Effector CD4-positive, alpha-beta T cell (primary cell): ENCODE measurements at places on chromosomes 7 and 10.

DNA sequence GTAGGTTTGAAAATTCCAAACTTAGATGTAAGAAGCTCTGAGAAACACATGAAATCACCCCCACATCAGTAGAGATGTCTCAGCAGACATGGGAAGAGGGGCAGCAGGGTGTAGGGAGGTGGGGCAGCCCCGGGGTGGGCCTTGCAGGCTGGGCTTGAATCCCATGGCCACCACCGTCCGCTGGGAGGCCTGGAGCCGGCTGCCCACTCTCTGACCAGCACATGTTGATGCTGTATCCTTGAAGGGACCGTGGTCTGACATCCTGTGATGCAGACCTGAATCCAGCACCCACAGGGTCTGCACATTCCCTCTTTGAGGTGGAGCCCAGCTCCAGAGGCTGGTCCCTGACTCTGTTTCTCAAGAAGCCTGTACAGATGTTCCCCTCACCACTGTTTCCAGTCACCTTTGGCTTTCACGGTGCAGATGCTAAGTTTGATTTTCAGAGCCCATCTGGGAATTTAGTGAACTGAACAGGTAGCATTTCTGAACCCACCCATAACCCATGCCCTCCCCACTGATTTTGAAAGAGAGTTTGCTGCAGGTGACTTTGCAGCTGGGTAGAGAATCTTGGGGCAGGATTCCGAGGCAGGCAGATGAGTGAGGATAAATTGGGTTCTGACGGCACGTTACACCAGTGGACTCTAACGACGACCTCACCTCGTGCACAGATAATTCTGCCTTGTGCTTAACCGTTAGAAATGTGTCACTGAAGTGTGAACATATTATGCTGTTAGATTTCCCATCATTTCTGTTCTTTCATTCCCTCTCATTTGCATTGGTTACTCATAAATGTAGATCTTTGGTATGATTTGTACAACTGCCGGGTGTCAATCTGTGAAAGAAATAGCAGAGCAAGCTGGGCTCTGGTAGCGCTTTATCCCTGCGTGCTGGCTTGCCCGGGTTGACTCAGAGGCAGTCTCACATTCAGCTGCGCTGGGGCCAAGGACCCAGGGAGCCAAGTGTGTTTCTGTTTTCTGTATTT, 45.7 kb downstream of the IKZF1 start:
- DNase-seq: peak; percentile 65

GRCh38 chr10:24495666-24496460, 227.8 kb downstream of the ARHGAP21 start:
- DNase-seq: no peak

- DNase-seq: no peak
These were observed 121.2 kb downstream of the EMX2 start for GRCh38 chr10:117663750-117664149.

GRCh38 chr10:50988792-50989191, 85.5 kb upstream of the PRKG1 start:
- no peak for DNase-seq

DNA sequence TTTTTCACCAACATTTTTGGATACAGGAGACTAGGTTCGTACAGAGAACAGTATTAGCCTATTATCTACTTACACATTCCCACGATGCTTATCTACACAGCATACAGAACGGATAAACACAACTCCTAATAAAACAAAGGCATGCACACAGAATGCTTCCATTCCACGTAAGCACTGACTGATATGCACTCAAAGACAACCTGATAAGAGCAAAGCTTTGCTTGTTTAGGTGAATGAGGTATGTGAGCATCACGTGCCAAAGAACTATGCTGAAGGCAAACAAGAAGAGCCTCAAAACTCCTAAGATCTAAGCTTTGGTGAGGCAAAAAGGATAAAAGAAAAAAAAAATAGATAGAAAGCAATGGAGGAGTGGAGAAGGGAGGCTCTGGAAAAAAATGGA, 413.5 kb upstream of the LRRN3 start:
- no peak for DNase-seq

DNA sequence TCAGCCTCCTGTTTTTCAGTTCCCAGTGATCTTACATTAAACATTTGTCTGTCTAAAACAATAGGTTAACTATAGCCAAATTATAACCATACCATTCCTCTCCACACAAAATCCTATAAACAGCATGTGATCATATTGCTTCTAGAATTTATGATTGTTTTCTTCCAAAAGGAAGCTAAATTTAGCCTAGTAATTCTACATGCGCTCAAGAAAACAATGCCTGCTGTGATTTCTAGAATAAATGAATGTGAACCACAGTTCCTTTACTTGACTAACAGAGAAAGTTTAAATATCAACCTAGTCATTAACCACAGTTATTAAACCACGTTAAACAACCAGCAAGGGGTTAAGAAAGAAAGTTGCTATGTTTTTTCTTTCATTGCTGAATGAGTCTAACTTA, 26.4 kb downstream of the MET start:
- DNase-seq: no peak

GRCh38 chr10:70106958-70107791, 25.4 kb downstream of the AIFM2 start:
- DNase-seq: no peak

DNA sequence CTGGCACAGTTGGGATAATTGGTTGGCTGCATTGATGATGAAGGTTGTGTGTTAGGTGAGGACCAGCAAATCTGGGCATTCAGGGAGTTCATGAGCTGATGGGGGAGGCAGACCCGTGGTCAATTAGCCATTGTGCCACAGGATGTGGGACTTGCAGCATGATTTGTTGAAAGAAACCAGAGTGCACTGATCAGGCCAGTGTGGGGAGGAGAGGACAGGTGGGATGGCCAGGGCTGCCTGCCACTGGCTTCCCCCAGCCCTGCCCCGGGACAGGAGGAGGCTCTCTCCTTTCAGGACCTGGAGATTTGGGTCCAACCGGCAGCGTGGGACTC, 4.3 kb downstream of the CLIP2 start:
- no peak for DNase-seq

- no peak for DNase-seq
These were observed 234.0 kb upstream of the SP4 start for GRCh38 chr7:21193895-21194294.

GRCh38 chr10:113300617-113301016, 252.2 kb upstream of the HABP2 start:
- no peak for DNase-seq

- DNase-seq: no peak
These were observed 163.9 kb downstream of the TCF7L2 start for GRCh38 chr10:113113918-113114317.

- no peak for DNase-seq
These were observed 25.6 kb upstream of the CD36 start for GRCh38 chr7:80612880-80613279.
